Transverse colon (tissue), 4 donors: ENCODE measurements at places on chromosomes 5 and 9. TPM values are rescaled to one million over a fixed set of nuclear protein-coding genes. Genes with fewer than 3 reads are reported as not detected.
A peak's percentile ranks its signal among the peaks of the same experiment; 100 is the strongest.

- DNase-seq, result no peak
Measured at GRCh38 chr5:180020176-180020575, 51.4 kb downstream of the RNF130 start.

DNA sequence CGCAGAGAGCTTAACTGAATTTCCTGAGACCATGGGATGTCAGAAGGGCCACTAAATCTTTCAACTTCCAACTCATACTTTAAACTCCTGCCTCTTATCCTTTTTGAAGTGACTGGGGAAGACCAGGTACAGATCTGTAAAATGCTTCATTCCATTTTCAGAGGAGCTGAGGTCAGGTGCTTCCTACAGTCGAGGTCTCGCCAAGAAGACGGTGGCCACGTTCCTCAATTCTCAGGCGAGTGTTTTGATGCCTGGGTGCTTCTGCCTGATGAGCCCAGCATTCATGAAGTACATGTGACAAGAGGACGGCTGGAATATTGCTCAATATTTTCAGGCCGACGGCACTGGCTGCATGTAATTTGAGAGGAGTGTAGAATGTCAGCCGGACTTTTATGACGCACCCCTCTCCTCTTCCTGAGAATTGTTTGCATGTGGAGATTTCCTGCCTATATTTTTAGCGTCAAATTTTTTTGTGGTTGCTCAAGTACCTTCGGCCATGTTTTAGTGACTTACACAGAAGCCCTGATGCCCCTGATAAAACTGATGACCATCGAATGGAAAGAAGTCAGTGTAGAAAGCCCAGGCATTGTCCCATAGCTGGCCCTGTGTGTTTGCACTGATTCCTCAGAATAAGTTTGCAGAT is 38.8 kb upstream of the GLRX start:
- peak; percentile 53 for DNase-seq

The SLC6A3 gene
- not detected for total RNA-seq

DNA sequence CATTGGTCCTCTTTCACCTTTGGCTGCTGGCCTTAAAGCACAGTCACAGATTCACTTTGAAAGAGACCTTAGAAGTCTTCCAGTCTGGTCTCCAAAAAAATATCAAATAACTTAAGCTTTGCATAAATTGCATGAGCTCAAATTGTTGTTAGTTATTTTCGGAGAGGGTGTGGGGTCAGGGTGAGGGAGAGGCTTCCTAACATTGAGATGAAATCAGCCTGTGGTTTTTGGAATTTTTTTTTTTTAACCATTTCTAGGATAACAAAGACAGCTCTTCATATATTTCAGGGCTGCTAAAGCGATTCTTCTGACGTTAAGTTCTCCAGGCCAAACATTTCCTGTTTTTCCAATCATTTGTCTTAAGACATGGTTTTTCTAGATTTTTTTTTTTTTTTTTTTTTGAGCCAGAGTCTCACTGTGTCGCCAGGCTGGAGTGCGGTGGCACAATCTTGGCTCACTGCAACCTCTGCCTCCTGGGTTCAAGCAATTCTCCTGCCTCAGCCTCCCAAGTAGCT is 4.5 kb downstream of the OCLN start:
- no peak for DNase-seq

The TAF11L5 gene
- not detected for total RNA-seq

DNA sequence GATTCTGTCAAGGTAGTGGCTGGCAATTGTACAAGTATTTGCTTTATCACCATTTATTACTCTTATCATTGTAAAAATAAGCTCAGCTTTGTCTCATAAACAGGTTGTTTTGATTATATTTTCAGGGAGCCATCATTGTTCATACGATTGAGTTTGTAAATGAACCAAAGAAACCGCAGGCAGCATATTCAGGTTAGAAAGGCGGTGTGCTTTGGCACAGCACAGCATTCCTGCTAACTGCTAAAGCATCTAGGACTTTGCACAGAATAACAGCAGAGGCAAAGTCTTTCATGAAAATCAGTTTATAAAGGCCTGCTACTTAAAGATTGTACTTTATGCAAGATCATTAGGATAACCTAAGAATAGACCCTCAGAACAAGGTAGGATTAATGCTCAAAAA is 281.5 kb upstream of the SLC24A2 start:
- no peak for DNase-seq

DNA sequence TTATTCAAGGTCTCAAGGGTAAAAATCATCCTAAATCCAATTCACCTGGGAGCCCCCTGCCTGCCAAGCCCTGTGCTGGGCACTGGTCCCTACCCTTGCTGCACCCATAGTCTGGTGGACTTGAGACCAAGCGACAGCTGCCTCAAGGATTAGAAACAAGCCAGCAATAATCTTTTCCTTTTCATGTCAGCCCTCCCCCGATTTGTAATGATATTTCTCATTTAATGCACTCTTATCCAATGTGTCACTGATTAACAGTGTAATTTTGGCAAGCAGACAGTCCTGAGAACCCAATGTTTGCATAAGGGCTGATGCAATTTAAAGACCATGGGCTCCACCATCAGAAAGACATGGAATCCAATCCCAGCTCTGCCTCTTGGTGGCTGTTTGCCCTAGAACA is 108.9 kb downstream of the ACTL7B start:
- DNase-seq, result no peak

DNA sequence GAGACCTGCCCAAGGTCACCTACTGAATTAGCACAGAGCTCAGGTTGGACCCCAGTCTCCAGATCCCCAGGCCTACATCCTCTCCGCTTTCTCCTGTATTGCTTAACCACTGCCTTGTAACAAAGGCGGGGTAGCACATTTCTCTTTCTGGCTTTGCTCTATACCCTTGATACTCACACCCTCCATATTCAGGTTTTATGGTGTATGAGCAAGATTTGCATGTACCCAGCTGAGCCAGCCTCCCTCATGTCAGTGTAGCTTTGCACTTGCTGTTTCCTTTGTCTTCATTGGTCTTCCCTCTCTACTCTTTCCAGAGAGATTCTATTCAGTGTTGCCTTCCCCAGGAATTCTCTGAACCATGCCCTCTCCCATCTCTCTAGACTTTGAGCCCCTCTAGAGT is 19.6 kb upstream of the ZCCHC7 start:
- no peak for DNase-seq

GRCh38 chr5:4661836-4662235 is 478.3 kb upstream of the ADAMTS16 start:
- DNase-seq, result no peak

- no peak for DNase-seq
Measured at GRCh38 chr5:31194892-31195555, 1.5 kb downstream of the CDH6 start.

The MYO10 gene
- total RNA-seq, result 51.6 TPM

DNA sequence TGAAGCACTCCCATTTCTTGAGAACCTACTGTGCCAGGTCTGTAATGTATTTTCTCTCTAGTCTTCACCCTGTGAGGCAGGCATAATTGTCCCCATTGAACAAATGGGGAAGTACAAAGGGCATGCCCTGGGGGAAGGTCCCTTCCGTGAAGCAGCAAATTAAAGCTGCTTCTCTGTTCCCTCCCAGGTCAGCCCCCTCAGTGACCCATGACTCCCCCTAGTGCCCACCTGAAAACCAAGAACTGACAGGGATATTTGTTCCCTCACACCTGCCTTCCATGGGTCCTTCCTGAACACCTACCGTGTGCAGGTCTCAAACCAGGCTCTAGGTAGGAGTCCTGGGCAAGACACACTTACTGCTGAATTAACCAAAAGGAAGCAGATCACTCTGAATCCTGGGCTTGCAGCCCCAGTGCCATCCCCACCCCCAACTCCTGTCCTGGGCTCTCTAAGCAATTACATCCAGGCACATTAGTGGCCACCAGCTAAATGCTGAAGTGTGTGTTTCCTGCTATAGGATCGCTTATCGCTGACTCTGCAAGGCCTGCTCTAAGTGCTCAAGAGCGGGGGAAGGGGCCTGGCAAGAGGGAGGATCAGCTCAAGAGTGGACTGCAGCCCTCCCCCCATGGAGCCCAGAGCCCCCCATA is 254.8 kb downstream of the CDK5RAP2 start:
- DNase-seq, result no peak

DNA sequence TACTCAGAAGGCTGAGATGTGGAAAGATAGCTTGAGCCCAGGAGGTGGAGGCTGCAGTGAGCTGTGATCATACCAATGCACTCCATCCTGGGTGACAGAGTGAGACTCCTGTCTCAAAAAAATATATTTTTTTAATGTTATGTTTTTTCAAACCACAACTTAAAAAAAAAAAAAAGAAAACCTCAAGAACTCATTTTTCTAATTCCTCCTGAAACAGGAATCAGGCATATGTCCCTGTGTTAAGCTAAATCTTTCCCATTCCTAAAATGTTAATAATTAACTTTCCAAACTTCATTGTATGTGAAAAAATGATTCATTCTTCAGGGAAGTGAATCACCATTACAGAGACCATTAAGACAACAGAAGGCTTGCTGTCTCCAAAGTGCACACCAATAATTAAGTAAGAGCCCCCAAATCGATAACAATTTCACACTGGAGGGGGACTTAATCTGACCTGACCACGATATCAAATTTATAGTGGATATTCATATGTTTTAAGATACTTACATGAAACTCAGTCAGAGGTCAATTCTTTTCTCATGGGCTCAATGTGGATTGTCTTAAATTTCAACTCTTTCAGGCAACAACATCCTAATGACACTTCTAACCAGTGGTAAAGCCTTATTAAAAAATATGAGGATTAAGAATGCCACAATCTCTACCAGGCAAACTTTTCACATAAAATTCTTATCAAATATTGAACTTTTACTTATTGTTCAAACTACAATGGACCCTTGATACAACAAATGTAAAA is 5.2 kb downstream of the CEMIP2 start:
- DNase-seq, result no peak

DNA sequence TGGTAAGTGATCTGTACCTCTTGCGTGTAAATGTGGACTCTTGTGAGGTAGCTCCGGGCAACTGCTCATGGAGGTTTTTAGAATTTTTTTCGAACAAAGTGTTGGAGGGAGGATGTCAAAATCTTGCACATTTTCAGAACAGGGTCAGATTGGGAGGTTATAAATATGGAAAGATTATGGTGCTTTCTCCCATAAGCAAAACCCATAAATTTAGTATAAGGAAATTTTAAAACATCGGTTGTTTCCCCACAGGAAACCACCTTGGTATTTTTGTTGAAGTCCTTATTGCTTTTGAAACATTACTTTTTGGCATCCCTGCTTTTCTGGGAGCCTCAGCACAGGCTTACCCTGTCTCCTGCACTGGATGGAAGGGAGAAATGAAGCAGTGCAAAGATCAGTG is 33.9 kb downstream of the PTTG1 start:
- DNase-seq, result no peak

GRCh38 chr5:14681236-14681752 is 16.8 kb downstream of the OTULIN start:
- no peak for DNase-seq

- DNase-seq, result peak; percentile 8
Measured at GRCh38 chr5:93164690-93165089, 416.3 kb downstream of the NR2F1-AS1 start.

GRCh38 chr5:129249886-129250285 is 155.3 kb downstream of the ISOC1 start:
- no peak for DNase-seq

DNA sequence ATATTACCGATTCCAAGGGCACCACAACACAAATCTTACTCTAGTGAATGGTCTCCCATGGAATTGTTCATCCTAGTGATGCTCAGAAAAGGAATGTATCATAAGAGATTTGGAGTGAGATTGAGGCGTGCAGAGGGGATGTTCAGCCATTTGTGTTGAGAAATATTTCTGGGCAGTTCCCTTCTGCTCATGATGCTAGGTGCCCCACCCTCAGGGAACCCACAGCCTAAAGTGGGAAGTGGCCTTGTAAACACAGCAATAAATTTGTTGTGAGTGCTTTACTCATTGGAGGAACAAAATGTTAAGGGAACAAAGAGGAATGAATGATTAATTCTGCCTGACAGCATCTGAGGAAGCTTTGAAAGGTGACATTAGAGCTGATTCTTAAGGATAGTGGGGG is 129.9 kb downstream of the TLE4 start:
- DNase-seq, result peak; percentile 13

The HRH2 gene
- total RNA-seq, result 0.79 TPM

DNA sequence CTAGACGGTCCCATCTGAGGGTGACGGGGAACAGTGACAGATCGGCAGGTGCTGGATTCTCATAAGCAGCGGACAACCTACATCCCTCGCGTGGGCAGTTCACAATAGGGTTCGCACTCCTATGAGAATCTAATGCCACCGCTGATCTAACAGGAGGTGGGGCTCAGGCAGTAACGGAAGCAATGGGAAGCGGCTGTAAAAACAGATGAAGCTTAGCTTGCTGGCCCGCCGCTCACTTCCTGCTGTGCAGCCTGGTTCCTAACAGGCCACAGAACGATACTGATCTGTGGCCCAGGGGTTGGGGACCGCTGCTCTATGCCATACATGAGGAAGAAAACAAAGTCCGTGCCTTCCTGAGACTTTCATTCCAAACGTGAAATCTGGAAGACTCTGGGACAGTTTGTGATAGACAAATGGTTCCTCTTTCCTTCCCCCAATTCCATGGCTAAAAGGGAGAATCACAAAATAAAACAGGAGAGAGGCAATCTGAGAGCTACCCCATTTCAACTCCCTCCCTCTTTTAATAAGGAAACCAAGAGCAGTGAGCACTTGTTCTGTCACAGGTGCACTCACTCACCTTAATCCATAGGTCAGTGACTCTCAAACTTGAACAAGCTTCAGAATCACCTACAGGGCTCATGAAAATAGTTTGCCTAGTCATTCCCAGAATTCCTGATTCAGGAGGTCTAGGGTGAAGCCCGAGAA is 12.1 kb downstream of the PDCL start:
- peak; percentile 18 for DNase-seq

The NFIL3 gene
- total RNA-seq, result 20.6 TPM

GRCh38 chr9:18606281-18606680 is 132.3 kb downstream of the ADAMTSL1 start:
- DNase-seq, result no peak

The NR6A1 gene
- 14.6 TPM for total RNA-seq

The MYMK gene
- total RNA-seq, result not detected

The TYRP1 gene
- not detected for total RNA-seq

DNA sequence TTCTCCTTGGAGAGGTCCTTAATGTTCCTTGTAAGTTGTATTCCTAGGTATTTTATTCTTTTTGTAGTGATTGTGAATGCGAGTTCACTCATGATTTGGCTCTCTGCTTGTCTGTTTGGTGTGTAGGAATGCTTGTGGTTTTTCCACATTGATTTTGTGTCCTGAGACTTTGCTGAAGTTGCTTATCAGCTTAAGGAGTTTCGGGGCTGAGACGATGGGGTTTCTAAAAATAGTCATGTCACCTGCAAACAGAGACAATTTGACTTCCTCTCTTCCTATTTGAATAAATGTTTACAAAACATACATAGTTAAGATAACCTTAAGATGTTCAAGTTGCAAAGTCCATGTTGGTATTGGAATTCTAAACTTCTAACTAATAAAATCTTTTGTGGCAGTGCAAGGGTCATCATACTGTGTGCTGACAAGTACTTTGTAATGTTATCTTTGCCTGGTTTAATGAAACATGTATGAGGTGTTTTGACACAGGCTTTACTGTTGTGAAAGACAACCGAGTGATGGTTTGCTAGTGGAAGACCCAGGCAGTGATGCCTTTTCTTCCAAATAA is 286.2 kb downstream of the MRPS30 start:
- DNase-seq, result no peak

DNA sequence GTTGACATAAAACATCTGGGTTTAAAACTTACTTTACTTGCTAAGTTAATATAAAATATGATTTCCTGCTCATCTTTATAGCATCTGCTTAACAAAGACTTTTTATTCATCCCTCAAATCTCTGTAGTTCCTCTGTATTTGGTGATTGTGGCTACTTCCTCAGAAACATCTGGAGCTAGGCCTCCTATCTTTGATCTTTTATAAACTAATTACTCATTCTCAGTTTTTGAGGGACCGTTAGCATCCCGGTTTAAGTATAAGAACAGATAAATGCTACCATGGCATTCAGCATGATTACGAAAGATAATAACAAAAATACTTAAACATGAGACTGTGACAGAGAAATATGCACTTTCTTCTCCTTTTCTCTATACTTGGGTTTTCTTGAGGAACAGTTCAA is 85.3 kb downstream of the SLC38A9 start:
- DNase-seq, result no peak
